ENCODE measurements at places on chromosomes 16 and 17.

- DNase-seq: no peak
Measured at GRCh38 chr16:74950511-74950910, 34.4 kb downstream of the WDR59 start.

DNA sequence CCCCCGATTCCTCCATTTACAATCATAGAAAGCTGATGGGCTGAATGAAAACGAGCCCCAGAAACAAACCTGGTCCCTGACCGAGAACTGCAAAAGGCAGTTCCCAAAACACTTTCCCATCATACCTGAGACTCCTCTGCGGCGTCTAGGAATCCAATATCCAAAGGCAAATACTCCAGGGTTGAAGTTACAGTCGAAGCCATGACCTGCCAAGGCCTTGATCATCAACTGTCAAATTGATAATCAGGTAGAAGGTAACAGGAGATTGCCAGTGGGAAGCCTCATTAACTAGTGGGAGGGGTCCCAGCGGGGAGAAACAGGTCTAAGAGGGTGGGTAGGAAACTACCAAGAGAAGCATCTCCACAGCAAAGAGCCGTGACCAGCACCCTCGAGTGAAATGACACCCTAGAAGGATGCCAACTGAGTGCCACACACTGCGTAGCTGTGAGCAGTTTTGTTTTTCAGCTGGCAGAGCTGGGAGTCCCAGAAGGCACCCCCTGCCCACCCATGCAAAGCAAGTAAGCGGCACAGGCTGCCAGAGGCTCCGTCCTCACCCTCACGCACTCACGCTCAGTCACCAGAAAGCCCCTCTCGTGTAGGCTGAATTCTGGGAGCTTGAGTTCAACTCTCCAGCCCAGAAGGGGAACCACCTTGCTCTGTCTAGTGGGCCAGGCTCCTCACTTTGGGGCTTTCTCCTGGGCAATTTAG lies 146.1 kb downstream of the GAS7 start:
- no peak for DNase-seq

- DNase-seq: peak; percentile 53
Measured at GRCh38 chr16:87461466-87461991, 31.3 kb downstream of the ZCCHC14 start.

- no peak for DNase-seq
Measured at GRCh38 chr17:44921122-44921882, 6.0 kb upstream of the GFAP start.

GRCh38 chr17:74567397-74567796 lies at the start of gene CD300H:
Gene CD300H (minus strand): TSS chr17:74567509.
- DNase-seq: no peak

DNA sequence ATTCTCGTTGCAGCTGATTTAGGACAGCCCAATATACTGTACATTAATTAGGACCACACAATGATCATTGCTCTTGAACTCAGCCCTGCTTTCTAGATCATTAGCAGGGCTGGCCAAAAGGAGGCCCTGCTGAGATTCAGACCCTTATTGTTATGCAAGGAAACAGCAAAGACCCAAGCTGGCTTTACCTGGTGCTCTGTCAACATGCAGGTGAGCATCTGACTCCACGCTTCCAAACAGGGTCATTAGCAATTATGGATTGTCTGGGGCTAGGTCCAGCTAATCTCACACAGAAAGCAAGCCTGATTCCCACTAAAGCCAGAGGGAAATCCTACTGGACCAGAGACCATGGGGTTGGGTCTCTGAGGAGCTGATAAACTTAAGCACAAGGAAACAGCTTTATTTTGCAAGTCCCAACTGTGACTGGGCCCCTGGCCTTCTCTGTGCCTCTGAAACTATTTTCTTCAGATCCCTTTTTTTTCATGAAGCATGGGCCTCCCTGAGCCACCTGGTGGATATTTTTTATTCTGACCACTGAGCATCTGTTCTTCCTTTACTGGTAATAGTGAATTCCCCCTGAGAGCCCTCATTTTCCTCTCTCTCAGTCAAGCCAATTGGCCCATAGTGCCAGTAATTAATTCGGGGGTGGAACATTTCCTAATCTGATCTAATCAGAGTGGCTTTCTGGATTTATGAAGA lies 236.1 kb downstream of the GRIN2A start:
- no peak for DNase-seq

DNA sequence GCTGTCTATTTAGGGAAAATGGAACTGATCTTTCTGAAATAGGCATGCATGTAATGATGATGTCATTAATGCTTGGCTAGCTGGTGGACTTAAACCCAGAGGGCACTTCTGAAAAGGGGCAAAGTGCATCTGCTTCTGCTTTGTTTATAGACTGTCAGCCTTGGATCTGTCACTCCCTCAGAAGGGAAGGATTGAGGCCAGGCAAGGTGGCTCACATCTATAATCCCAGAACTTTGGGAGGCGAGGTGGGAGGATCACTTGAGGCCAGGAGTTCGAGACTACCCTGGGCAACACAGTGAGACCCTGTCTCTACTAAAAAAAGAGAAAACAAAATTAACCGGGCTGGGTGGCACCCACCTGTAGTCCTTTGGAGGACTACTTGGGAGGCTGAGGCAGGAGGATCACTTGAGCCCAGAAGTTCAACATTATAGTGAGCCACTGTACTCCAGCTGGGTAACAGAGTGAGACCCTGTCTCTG lies 185.5 kb downstream of the WWOX start:
- no peak for DNase-seq

DNA sequence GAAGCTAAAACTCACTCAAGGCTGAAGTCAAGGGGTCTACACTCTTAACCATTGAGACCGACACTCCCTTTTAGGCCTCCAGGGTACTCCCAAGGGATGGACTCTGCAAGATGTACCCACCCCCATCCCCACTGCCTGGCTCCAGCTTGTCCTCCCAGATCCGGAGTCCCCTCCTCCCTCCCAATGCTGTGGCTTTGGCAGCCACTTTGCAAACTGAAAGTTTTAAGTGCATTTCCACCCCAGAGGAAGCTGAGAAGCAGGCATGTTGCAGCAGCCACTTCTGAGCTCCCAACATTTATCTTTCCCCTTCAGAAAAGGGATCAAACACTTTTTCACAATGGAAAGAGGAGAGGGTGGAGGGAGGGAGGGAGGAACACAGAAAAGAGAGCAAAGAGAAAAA lies 115.2 kb downstream of the COPRS start:
- DNase-seq: no peak

- DNase-seq: no peak
Measured at GRCh38 chr17:50464736-50465135, 3.9 kb downstream of the CHAD start.

DNA sequence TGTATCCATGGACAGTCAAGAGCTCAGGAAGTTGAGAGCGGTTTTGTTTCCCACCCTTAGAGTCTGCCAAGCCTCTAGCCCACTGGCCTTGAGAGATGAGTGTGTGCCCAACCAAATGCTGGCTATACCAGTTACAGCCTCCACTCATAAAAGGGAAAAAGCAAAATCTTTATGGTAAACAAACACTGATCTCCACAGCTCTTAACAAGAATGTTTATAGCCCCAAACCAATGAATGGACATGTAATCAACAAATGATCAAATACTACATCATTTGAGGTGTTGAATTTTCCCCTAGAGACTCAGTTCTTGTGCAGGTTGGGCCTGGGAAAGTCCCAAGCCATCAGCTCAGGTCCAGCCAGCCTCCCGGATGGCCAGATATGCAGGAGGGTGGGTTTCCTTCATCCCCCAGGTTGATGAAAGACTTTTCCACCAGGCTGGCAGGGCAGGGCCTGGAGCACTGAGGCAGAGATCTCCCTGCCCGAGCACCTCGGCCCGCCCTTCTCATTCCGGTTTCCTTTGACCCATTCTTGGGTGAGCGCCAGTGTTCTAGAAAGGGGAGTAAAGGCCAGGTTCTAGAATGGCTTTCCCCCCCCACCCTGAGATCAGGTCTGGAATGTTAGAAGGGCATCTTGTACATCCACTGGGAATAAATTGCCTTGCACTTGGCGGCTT lies 3.9 kb upstream of the EFTUD2 start:
- no peak for DNase-seq

DNA sequence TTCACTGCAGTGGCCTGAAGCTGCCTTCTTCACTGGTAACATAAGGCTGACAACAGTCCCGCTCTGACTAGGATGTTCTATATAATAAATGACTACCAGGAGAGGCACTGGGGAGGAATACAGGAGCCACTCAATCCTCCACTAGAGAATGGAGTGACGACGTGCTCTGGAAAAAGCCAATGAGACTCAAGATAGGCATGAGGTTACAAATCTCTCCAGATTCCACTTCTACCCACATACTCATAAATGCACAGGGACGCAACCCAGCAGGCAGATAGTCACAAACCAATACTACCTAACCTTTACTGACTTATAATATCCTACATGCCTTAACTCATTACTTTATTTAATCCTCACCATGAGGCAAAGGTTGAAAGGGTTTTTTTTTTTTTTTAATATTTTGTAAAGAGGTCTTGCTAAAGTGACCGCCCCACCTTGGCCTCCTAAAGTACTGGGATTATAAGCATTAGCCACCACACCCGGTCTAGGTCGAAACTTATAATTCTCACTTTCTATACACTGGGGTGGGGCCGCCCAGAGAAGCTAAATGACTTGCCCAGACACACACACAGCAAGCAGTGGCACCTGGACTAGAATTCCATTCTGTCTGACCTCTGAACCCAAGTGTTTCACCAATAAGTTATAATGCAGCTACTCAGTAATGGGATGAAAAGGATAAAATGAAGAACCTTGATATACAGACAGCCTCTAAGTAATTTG lies 33.7 kb downstream of the TOM1L2 start:
- DNase-seq: no peak

DNA sequence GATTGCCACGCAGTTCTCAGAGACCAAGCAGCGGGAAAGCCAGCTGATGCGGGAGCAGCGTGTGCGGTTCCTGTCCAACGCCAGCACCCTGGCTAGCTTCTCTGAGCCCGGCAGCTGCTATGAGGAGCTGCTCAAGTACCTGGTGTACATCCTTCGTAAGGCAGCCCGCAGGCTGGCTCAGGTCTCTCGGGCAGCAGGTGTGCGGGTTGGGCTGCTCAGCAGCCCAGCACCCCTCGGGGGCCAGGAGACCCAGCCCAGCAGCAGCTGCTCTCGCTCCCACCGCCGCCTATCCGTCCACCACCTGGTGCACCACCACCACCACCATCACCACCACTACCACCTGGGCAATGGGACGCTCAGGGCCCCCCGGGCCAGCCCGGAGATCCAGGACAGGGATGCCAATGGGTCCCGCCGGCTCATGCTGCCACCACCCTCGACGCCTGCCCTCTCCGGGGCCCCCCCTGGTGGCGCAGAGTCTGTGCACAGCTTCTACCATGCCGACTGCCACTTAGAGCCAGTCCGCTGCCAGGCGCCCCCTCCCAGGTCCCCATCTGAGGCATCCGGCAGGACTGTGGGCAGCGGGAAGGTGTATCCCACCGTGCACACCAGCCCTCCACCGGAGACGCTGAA lies 15.2 kb downstream of the CACNA1G start:
- DNase-seq: no peak

GRCh38 chr16:57374067-57374534 lies 1.8 kb downstream of the CX3CL1 start:
- peak; percentile 78 for DNase-seq

GRCh38 chr17:55642741-55643140 lies 79.9 kb downstream of the TMEM100 start:
- no peak for DNase-seq

DNA sequence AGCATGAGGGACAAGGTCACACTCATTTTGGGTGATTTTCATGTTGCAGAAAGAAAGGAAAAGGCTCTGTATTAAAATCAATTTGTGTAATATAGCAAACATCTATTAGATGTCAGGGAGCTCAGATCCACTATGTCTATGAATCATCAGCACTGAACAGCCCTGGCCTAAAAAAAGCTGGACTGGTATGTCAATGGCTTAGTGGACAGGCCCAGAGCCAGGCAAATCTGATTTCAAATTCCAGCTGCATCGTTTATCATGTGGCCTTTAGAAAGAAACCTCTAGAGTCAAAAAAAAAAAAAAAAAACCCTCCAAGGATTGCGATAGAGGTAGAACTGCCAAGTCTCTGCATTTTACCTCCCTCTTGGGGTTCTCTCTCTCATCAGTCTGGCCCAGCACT lies 5.4 kb downstream of the GAS7 start:
- DNase-seq: no peak

DNA sequence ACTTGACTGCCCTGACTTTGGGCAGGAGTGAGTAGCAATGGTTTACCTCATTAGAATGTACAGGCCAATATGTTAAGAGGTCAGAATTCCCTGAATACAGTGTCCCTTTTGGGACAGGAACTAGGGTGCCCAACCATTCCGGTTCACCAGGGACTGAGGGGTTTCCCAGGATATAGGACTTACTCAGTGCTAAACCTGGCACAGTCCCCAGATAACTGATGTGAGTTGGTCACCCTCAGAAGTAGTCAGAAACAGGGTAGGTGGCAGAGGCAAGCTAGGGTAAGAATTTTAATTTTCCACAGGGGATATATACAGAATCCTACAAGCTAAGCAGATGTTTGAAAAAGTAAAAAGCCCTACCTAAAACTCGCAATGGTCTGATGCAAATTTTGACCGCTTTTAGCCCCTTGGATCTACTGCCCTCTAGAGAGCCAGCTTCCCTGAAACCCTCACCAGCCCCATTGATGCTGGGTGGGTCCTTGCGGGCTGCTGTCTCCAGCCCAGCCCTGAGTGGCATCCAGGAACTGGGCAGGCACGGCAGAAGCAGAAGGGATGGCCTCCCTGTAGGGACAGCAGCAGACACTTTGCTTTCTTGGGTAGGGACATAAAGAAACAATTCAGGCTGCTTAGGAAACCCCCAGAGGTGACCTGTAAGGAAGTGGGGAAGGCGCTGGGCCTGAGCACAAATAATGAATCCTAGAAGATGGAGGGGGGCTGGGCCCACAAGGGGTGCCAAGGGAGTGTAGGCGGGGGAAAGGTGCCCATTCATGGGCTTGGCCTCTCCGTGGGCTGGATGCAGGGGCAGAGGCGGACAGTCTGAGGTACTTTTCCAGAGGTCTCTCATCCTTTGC lies 434.8 kb downstream of the SLC39A11 start:
- DNase-seq: no peak

Measured in dorsolateral prefrontal cortex (tissue), 122 donors.